ENCODE measurements at places on chromosomes 1 and 21.

DNA sequence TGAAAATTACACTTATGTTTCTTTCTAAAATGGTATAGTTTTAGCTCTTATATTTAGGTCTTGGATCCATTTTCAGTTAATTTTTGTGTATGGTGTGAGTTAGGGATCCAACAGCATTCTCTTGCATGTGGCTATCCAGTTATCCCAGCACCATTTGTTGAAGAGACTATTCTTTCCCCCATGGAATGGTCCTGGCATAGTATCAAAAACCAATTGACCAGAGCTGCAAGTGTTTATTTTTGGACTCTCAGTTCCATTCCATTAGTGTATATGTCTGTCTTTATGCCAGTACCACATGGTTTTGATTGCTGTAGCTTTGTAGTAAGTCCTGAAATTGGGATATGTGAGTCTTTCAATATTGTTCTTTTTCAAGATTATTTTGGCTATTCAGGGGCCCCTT lies 14.3 kb downstream of the TTLL10 start:
- no peak for DNase-seq

DNA sequence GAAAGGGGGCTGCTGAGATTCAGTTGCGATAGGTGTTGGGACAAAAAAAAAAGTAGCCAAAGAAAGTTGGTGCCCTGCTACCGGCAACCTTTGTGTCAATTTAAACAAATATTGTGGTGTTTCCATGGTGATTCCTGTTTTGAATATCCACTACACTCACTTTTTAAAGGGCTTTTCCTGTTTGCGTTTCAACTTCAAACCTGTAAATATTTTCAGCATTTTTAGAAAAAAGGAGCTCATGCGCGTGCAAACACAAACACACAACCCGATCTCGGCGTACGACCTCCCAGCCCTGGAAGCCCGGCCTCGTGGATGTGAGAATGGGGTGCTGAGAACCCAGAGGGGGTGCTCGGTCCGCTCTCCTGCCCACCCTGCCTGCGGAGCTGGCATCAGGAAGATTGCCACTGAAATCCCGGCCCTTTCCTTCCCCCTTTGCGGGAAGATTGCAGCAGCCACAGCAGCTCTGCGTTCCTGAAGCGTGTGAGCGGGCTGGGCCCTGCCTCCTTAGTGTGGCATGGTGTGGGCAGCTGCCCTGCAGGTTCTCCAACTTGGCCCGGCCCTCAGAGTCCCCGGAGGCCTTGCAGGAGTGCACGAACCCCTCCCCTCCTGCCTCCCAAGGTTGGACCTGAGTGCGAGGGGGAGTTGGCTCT lies 34.8 kb downstream of the CASZ1 start:
- DNase-seq = no peak

- DNase-seq = no peak
These were observed 1.2 kb upstream of the IFI44L start for GRCh38 chr1:78619032-78619431.

GRCh38 chr1:22747021-22747734 lies 36.5 kb downstream of the EPHB2 start:
- peak; percentile 98 for DNase-seq
